Transverse colon (tissue), 4 donors: ENCODE measurements at places on chromosomes 7 and 10.

GRCh38 chr7:31776616-31777015 lies 89.6 kb downstream of the PPP1R17 start:
- no peak overlapping the region for H3K4me3 ChIP-seq
- DNase-seq, result no peak
- H3K27ac ChIP-seq, result no peak overlapping the region
- no peaks in the 10 kb centered on the region for H3K36me3 ChIP-seq
- no peaks in the 10 kb centered on the region for H3K27me3 ChIP-seq
- no peaks in the 10 kb centered on the region for H3K4me1 ChIP-seq

DNA sequence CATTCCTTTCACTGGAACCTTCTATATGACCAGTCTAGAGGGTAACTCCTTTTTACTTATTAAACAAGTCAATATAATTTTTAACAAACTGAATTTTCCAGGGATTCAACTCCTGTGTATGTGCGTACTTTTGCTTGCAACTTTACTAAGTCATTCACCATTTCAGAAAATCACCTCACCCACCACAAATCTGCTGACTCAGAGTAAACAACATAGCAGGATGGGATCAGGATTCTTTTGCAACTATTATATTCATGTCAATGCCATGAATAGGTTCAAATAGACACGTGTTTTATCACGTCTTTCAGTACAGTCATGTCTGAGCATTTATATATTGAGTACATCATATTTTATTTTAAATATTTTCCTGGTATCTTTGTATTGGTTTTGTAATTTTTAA lies 14.5 kb downstream of the CTTNBP2 start:
- H3K36me3 ChIP-seq, result no peaks in the 10 kb centered on the region
- H3K4me1 ChIP-seq, result no peaks in the 10 kb centered on the region
- H3K27ac ChIP-seq, result no peak overlapping the region
- no peak for DNase-seq
- no peaks in the 10 kb centered on the region for H3K27me3 ChIP-seq
- no peak overlapping the region for H3K4me3 ChIP-seq

DNA sequence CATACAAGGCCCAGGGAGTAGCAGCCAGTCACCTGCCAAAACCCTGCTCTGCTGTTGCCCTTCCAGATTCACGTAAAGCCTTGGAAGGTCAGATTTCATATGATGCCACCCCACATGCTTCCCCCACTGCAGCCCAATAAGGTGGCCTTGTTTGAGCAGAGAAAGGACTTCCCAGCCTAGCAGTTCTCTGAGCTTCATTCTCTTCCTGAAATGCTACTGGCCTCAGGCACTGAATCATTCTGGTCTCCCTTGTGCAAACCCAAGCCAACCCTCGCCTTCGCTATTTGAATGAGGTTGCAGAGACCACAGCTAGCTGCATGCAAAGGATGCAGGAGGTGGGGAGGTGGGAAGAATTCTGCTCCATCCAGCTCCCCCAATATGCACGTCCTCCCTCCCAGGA lies 60.3 kb upstream of the PLXNA4 start:
- H3K4me3 ChIP-seq, result no peak overlapping the region
- H3K27me3 ChIP-seq, result no peaks in the 10 kb centered on the region
- H3K27ac ChIP-seq, result no peak overlapping the region
- no peaks in the 10 kb centered on the region for H3K36me3 ChIP-seq

DNA sequence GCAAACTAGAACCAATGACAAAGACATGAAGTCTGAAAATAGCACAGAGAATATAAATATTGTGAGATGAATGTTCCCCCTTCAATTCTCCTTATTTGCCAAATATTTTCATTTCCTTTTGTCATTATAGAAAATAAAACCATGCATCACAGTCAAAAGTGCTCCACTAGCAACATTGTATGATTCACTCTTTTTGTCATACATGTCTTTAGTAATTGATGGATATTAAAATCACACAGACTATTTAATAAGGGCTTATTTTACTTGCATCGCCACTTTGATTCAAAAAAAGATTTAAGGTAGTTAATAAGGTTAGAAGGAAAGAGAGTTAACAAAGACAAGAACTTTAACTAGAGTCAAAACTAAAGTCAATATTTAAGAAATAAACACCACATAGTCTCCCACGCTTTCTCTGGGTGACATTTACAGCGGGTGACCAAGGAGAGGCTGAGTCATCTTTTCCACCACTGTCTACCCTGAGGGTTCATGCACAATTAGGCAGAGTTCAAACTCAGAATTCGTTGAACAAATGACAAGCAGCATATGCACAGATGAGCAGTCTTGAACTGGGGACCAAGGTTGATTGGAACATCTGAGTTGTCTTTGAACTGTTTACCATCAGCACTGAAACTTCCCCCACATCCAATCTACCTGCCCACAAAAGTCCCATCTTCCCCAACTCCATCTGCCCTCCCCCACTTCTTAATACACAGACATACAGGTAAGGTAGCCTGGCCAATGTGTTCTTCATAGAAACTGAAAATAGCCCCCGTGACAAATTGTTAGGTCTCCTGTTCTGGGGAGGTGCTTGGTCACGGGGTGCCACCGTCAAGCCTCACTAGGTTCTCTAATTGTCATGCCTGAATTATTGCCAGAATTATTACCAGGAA lies 42.5 kb downstream of the C7orf25 start:
- H3K27me3 ChIP-seq, result no peaks in the 10 kb centered on the region
- no peak overlapping the region for H3K27ac ChIP-seq
- no peak for DNase-seq
- no peak overlapping the region for H3K4me3 ChIP-seq

GRCh38 chr10:44968500-44969400 lies 9.1 kb downstream of the RASSF4 start:
- no peaks in the 10 kb centered on the region for H3K27me3 ChIP-seq
- no peak for DNase-seq
- H3K27ac ChIP-seq, result peak overlapping the region; percentile 66

DNA sequence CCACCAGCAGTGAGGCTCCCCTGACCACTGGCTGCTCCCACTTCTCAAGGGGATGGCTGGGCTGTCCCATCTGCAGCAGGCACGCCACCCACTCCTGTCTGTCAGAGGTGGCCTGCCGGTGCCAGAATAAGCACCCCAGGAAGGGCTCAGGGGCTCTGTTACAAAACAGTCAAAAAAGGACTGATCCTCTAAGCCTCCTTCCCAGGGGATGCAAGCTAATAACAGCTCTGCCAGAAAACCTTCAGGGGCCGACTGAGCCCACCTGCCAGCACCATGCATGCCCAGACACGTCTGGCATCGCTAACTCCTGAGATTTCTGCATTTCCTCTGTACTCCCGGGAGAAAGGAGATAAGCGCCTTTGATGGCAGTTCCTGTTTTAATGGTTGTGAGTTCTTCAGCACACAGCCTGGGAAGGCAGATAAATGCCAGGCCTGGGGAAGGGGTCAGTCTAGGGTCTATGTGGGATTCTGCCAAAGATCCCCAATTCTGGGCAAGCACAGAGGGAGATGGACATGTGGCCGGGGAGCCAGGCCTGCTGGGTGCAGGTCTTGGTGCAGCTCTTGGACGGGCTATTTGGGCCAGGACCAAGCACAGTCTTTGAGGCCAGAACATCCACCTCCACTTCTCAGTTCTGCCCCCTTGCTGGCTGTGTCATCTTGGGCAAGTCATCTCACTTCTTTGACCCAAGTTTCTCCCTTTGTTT lies 128.4 kb downstream of the ARHGAP22 start:
- H3K36me3 ChIP-seq, result no peaks in the 10 kb centered on the region
- H3K27me3 ChIP-seq, result no peaks in the 10 kb centered on the region
- no peak overlapping the region for H3K4me3 ChIP-seq
- DNase-seq, result no peak

- peaks cover 33% of the 10 kb centered on the region for H3K4me1 ChIP-seq
- DNase-seq, result no peak
Observed at GRCh38 chr10:50992356-50992901, 81.9 kb upstream of the PRKG1 start.

DNA sequence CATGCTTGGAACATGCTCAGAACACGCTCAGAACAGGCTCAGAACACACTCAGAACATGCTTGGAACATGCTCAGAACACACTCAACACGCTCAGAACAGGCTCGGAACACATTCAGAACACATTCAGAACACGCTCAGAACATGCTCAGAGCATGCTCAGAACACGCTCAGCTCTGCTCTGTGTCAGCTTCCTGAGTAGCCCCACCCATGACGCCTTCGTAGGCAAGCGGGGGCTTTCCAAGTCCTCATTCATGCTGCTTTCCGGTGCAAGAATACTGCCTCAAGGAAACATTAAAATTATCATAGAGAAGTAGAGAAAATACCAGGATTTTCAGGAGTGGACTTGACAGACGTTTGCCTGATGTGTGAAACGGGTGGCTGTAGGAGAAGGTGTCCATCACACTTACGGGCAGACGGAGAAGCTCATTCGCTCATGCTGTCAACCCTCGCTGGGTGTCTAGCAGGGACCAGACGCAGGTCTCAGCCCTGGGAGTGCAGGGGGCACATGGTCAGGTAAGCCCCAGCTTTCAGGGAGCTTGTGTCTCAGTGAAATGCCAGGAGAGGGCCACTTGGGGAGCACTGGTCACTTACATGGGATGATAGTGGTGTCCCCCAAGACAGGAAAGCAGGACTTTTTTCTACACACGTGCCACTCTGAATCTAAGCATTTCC lies 24.7 kb downstream of the EN2 start:
- H3K36me3 ChIP-seq, result no peaks in the 10 kb centered on the region
- no peak overlapping the region for H3K27ac ChIP-seq
- H3K4me1 ChIP-seq, result no peaks in the 10 kb centered on the region

DNA sequence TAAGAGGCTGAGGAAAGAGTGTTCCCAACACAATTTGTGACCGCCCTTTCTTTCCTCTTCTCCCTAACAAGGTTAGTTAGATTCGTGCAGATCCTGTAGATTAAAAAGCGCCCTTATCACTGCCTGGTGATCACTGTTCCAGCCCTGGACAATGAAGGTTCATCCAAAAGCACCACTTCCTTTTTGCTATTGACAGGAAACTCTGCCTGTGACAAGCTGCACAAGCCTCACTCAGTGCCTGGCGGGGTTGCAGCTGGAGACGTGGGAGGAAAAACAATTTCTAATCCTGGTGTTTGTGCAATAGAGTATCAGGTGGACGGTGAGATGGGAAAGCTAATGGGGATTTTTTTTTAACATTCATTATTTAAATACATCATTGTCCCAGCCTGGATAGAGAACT lies 105.9 kb upstream of the CAV2 start:
- H3K4me1 ChIP-seq, result no peaks in the 10 kb centered on the region
- no peak for DNase-seq
- no peaks in the 10 kb centered on the region for H3K36me3 ChIP-seq

GRCh38 chr7:149883452-149883861 lies 9.7 kb downstream of the ATP6V0E2 start:
- H3K4me3 ChIP-seq, result no peak overlapping the region
- no peak overlapping the region for H3K27ac ChIP-seq

DNA sequence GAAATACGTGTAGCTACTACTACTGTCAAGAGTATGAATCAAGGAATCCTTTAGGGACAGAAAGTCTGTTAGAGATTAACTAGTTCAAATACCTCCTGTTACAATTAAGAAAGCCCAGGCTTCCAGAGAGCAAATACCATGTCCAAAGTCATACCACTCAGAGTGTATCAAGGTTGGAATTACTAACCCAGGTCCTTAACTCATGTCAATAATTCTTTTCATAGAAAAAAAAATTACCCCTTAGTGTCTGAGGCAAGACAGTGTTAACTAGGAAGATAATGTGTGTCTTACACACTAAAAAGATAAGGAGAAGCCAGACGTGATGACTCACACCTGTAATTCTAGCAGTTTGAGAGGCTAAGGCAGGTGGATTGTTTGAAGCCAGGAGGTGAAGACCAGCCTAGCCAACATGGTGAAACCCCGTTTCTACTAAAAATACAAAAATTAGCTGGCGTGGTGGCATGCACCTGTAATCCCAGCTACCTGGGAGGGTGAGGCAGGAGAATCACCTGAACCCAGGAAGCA lies 423.4 kb downstream of the SORCS1 start:
- H3K27me3 ChIP-seq, result no peaks in the 10 kb centered on the region
- no peak overlapping the region for H3K27ac ChIP-seq
- H3K4me1 ChIP-seq, result no peaks in the 10 kb centered on the region
- no peak for DNase-seq
- no peak overlapping the region for H3K4me3 ChIP-seq

- no peaks in the 10 kb centered on the region for H3K27me3 ChIP-seq
- no peaks in the 10 kb centered on the region for H3K36me3 ChIP-seq
- peaks cover 43% of the 10 kb centered on the region for H3K4me1 ChIP-seq
- no peak for DNase-seq
- H3K27ac ChIP-seq, result peak overlapping the region; percentile 58
Observed at GRCh38 chr10:61975391-61975932, 74.0 kb downstream of the ARID5B start.

- no peaks in the 10 kb centered on the region for H3K4me1 ChIP-seq
- no peak overlapping the region for H3K27ac ChIP-seq
- H3K36me3 ChIP-seq, result no peaks in the 10 kb centered on the region
- no peak overlapping the region for H3K4me3 ChIP-seq
- H3K27me3 ChIP-seq, result no peaks in the 10 kb centered on the region
Observed at GRCh38 chr7:26549281-26549944, 257.8 kb downstream of the SNX10 start.

- H3K4me3 ChIP-seq, result no peak overlapping the region
- DNase-seq, result no peak
- no peak overlapping the region for H3K27ac ChIP-seq
- no peaks in the 10 kb centered on the region for H3K36me3 ChIP-seq
- H3K4me1 ChIP-seq, result no peaks in the 10 kb centered on the region
Observed at GRCh38 chr7:39589323-39590111, 23.3 kb downstream of the YAE1 start.

GRCh38 chr7:100127866-100128636 lies 1.3 kb downstream of the MBLAC1 start:
- no peaks in the 10 kb centered on the region for H3K36me3 ChIP-seq
- peak overlapping the region; percentile 96 for H3K27ac ChIP-seq
- DNase-seq, result peak; percentile 47
- peaks cover 6% of the 10 kb centered on the region for H3K4me1 ChIP-seq

- H3K27me3 ChIP-seq, result no peaks in the 10 kb centered on the region
- H3K27ac ChIP-seq, result no peak overlapping the region
- H3K4me3 ChIP-seq, result no peak overlapping the region
- peaks cover 13% of the 10 kb centered on the region for H3K4me1 ChIP-seq
- H3K36me3 ChIP-seq, result no peaks in the 10 kb centered on the region
- DNase-seq, result no peak
Observed at GRCh38 chr10:14613588-14613920, 161.1 kb downstream of the FAM107B start.

DNA sequence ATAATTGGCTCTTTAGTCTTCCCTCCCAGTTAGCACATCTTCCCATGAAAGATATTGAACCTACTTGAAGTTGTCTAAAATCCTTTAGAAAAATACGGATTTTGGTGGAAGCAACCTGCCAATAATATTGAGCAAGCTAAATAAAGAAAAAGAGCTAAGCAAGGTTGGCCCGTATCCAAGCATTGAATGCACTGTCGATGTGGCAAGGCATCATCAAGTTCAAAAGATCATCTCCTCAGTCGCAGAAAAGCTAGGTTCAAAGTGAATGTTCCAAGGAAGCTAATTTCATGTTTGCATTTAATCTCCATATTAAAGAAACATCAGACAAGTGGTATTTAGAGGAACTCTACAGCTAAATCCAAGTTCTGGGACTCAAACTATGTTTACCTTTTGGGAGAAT lies 206.0 kb downstream of the MTERF1 start:
- no peak overlapping the region for H3K27ac ChIP-seq
- no peak for DNase-seq
- H3K27me3 ChIP-seq, result no peaks in the 10 kb centered on the region
- no peaks in the 10 kb centered on the region for H3K4me1 ChIP-seq
